ENCODE measurements at places on chromosomes 7 and 10. TPM values are rescaled to one million over a fixed set of nuclear protein-coding genes. Genes with fewer than 3 reads are reported as not detected.

DNA sequence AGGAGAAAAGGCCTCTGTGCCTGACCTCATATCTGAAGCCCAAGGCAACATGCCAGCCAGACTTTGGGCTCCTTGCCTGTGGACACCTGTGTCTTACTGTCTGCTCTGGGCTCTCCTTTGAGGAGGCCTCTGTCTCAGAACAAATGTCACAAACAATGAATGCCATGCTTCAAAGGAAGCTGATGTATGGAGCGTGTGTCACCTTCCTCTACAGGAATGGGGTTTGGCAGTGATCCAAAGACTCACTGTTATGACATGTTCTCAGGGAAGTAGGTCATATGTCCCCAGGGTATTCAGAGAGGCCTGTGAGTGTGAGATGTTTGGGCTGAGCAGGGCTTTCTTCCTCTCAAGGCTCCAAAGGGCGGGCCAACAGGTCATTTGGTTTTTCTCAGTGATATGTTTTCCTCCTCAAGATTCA is 38.4 kb downstream of the PTPRE start:
- peak overlapping the region; percentile 50 for H3K27ac ChIP-seq
- no peak for DNase-seq
- H3K4me1 ChIP-seq: peaks cover 4% of the 10 kb centered on the region
- H3K27me3 ChIP-seq: no peaks in the 10 kb centered on the region
- no peak overlapping the region for H3K4me3 ChIP-seq

GRCh38 chr7:119964788-119965542 is 308.0 kb upstream of the KCND2 start:
- no peaks in the 10 kb centered on the region for H3K27me3 ChIP-seq
- H3K36me3 ChIP-seq: no peaks in the 10 kb centered on the region
- no peak overlapping the region for H3K27ac ChIP-seq
- no peaks in the 10 kb centered on the region for H3K4me1 ChIP-seq
- no peak for DNase-seq

DNA sequence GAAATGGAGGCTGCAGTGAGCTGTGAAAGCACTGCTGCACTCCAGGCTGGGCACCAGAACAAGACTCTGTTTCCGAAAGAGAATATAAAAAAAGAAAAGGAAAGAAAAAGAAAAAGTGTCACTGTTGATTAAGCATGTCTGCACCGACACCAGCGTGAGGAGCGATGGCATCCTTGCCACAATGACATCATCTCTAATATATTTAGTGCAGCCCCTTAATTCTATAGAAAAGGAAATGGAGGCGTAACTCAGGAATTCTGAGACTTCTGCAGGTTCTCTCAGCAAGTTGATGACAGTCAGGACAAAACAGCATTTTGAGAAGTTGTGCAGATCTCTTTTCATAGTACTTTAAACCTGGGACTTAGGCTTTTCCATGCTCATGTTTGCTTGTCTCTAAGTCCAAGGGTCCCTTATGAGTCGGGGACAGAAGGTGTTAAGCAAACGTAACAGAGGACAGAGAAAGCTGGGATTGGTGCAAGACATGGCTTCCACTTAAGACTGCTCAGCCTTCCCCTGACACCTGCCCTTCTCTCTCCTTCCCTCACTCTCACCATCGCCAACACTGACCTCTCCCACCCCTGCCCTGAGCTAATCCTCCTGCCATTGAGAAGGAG is 16.9 kb upstream of the ANKRD1 start:
- peaks cover 11% of the 10 kb centered on the region for H3K4me1 ChIP-seq
- no peak for DNase-seq
- H3K27ac ChIP-seq: no peak overlapping the region
- no peaks in the 10 kb centered on the region for H3K36me3 ChIP-seq
- no peak overlapping the region for H3K4me3 ChIP-seq

DNA sequence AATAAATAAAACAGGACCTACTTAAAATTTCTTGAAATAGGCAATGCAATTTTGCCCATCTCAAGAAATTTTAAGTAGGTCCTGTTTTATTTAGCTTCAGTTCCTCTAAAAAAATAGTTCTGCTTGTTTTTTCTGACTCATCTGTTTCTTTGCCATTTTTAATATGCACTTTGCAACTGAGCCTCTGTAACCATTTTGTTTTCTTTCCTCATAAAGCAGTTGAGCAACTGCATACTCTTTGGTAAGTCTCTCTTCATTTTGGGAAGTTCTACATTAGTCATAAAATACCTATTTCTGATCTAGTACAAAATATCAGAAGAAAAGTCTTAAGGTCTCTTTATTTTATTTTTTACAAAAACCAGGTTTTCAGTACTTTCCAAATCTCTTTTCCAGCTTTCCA is 18.0 kb downstream of the TAS2R40 start:
- H3K27me3 ChIP-seq: peaks cover 5% of the 10 kb centered on the region
- H3K4me1 ChIP-seq: no peaks in the 10 kb centered on the region
- no peaks in the 10 kb centered on the region for H3K36me3 ChIP-seq
- DNase-seq: no peak

DNA sequence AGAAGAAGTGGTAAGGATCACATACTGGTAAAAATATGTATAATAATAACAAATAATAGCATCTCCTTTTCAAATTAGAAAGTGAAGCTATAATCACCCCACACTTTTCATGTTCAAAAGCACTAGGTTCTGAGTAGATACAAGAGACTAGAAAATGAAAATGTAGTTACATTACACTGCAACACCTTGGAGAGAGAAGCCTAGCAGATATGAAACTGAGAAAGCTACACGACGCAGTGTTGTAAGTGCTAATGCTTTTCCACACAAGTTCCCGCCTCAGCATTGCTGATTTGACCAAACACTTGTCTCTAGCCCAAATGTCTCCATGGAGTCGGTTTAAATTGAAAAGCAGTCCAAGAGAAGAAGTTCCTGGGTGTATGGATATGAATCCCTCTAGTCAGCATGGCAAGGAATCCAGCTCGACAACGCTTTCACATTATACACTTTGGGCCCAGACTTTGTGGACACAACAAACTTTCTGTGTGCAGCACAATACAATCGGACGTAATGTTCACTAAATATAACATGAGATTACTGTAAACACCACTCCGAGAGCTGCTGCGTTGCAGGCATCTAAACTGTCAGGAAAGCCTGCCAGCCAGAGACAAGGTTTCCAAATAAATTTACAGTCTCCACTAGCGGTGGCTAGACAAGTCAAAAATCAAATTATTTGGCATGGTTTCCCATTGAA is 1.7 kb downstream of the PDE1C start:
- DNase-seq: no peak
- H3K27me3 ChIP-seq: no peaks in the 10 kb centered on the region
- H3K4me3 ChIP-seq: no peak overlapping the region
- peaks cover 8% of the 10 kb centered on the region for H3K4me1 ChIP-seq
- no peak overlapping the region for H3K27ac ChIP-seq

DNA sequence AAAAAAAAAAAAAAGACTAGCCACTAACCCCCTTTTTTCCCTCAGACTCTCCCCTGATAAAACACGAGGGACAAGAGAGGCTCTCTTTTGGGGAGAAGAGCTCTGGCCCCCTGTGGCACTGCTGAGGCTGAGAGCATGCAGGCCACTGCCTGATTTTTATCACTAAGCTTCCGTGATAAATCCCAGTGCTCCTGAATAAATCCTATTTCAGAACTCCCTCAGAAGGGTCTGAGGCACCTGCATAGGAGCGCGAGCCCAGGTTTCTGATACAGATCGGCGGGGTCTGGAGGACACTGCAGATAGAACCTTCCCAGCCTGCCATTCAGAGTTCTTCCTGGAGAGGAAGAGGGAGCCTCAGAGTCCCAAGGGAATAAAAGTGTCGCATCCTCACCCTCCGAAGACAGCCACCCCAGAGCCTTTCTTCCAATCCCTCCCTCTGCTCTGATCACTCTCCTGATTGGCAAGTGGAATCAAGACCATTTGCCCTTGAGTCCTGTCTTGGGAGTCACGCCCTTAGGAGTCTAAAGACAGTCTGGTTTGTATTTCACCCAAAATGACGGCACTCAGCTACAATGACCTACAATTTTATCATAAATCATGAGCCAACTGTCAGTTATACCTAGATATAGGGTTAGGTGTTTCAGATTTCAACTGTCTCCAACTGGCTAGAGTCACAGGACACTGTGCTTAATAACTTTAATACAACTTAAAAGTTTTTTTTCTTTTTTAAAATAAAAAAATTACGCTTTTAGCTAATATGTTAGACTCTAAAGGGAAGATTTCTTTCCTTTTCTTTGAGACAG is 153.5 kb downstream of the RNF216 start:
- H3K4me1 ChIP-seq: no peaks in the 10 kb centered on the region
- H3K27ac ChIP-seq: no peak overlapping the region
- DNase-seq: no peak
- H3K27me3 ChIP-seq: no peaks in the 10 kb centered on the region
- H3K4me3 ChIP-seq: no peak overlapping the region

DNA sequence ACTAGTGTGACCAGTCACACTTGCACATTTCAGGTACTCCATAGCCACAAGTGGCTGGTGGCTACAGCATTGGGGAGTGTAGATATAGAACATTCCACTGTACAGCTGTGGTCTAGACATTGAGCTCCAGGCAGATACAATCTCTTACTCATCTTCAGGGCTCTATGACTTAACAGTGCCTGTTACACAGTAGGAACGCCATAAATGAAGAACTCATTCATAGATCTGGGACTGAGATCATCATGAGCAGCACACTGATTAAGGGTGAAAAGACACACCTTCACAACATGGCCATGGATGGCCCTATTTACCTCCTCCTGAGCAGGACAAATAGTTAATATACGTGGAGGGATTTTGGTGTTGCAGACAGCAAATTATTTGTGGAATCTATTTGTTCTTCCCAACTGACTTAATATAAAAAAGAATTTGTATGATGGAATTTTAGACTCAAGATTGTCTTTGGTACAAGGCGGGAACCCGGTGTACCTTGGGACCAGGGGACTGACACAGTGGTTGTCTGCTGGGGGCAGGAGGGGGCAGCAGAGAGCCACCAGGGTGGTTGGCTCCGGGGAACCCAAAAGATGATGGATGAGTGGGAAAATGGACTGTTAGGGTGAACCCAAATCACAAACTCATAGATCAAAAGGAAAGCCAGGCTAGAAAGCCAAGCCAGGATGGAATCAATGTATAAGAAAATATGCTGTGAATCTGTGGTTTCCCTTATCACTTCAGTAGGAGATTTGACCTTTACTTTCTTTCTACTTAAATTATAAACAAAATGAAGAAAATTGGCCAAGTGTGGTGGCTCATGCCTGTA is 24.3 kb upstream of the CPA2 start:
- H3K27ac ChIP-seq: no peak overlapping the region
- peak; percentile 27 for DNase-seq
- H3K27me3 ChIP-seq: no peaks in the 10 kb centered on the region
- H3K4me3 ChIP-seq: no peak overlapping the region
- no peaks in the 10 kb centered on the region for H3K4me1 ChIP-seq
- no peaks in the 10 kb centered on the region for H3K36me3 ChIP-seq

DNA sequence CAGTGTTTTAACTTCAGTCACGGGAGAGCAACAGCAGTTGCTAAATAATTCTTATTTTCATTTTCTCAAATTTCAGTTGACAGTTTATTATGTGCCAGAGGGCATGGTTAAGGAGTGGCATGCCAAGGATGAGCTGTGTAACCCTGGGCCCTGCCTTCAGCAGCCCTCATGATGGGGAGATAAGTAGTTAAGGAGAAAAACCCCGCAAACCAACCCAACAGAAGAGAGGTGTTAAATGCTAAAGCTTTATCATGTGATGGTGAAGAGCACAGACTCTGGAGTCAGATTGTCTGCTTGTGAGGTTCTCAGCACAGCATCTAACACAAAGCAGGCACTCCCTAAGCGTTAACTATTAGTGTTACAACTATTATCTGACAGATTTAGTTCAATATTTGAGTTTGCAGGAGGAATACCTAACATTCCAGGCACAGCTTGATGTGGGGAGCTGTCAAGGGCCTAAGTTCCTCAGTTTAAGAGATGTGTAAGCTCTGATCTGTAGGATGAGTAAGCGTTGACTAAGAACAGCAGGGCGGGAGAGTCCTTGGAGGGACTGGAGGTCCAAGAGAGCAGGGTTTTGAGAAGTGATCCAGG is 29.6 kb downstream of the STAM start:
- no peaks in the 10 kb centered on the region for H3K36me3 ChIP-seq
- H3K4me3 ChIP-seq: no peak overlapping the region

GRCh38 chr10:4316161-4316810 is 509.7 kb upstream of the AKR1E2 start:
- H3K36me3 ChIP-seq: no peaks in the 10 kb centered on the region
- no peaks in the 10 kb centered on the region for H3K27me3 ChIP-seq
- peak; percentile 28 for DNase-seq
- H3K27ac ChIP-seq: no peak overlapping the region
- no peak overlapping the region for H3K4me3 ChIP-seq

DNA sequence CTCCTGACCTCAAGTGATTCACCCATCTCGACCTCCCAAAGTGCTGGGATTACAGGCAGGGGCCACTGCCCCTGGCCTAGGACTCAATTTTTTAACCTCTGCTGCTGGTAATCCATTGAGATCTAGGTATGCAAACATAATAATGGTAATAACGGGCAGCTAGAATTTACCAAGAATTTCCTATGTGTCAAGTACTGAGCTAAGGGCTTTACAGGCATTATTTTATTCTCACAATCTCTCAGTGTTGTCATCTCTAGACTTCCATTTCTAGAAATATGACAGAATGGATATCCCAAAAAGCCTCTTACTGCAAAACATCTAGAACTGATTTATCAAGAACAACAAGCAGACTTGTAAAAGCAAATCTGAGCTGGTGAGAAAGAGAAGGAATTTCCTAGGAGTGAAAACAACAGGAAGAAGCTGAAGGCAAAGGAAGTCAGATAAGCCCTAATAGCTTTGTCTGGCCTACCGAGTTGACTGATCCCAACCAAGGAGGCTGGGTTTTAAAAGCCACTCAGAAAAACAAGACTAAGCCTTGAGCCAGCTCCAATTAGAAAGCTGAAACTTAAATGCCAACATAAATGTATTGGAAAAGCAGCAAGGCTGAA is 70.6 kb downstream of the CCDC71L start:
- no peak overlapping the region for H3K27ac ChIP-seq
- H3K4me1 ChIP-seq: no peaks in the 10 kb centered on the region
- no peaks in the 10 kb centered on the region for H3K36me3 ChIP-seq
- H3K4me3 ChIP-seq: no peak overlapping the region
- no peak for DNase-seq
- H3K27me3 ChIP-seq: no peaks in the 10 kb centered on the region

GRCh38 chr7:35384761-35385700 is 131.1 kb upstream of the TBX20 start:
- H3K4me3 ChIP-seq: no peak overlapping the region
- no peaks in the 10 kb centered on the region for H3K36me3 ChIP-seq
- H3K27me3 ChIP-seq: no peaks in the 10 kb centered on the region
- DNase-seq: peak; percentile 81
- H3K4me1 ChIP-seq: peaks cover under 1% of the 10 kb centered on the region

Gene PSMC2
- total RNA-seq: 106 TPM

Gene ANKRD22
- total RNA-seq: 4.3 TPM

Gene LOXL4
- total RNA-seq: 3.2 TPM
